ENCODE measurements at places on chromosomes 6 and 20.

DNA sequence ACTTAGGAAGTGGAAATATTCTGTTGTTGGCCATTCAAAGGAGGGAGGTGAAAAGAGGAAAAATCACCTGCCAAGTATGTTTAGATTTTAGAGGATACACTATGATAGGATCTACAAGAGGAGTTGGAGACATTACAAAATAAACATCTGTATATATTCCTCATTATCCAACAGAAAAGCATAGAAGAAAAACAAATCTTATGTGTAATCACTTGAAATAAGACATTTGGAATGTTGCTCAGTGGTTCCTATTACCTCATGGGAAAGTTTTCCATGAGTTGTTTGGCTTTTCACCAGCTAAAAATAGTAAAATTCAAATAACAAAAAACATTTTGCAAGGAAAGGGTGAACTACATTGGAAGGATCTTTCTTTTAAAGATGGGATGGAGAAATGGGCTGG, 76.7 kb upstream of the CARMIL1 start:
- no peak for DNase-seq

DNA sequence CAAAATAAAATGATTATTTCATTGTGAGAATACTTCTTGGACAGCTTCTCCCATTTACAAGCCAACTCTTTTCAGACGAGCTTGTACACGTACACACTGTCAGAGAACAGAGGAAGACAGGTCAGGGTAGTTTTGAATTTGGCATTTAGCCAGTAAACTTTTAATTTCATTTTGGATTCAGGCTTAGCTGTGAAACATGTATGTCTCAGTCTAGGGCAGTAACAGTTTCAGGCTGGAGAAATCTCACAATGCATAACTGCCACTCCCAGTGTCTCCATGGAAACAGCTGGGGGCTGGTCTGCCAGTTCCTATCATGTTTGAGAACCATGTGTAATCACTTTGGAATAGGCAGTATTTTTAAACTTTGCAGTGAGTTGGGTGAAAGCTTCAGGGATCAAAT, 22.0 kb upstream of the QKI start:
- DNase-seq: no peak

DNA sequence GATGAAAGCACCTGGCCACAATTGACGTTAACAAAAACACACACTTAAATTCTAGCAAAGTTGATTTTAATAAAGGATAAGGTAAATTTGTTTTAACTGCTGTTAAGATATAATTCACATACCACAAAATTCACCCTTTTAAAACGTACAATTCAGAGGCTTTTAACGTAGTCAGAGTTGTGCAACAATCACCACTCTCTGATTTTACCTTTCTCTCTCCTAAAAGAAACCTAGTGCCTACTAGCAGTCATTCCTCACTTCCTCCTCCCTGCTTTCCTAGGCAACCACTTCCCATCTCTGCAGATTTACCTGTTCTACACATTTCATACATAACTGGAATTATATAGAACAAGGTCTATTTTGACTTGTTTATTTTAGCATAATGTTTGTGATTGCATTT, 58.9 kb downstream of the PTPRK start:
- DNase-seq: no peak

DNA sequence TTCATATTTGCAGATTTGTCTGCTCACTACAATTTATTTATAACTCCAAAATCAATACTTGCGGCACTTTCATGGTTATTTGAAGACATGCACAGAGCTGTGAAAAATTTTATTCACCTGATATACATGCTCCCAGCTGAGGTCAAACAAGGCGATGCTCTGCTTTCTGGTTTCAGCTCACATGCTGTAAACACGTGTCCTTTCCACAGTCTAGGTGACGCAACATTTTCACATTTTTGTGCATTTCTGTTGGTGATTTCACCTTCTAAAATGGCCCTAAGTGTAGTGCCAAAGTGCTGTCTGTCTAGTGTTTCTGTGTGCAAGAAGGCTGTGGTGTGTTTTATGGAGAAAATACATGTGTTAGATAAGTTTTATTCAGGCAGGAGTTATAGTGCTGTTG, 650.5 kb downstream of the RNF144B start:
- DNase-seq: no peak

- no peak for DNase-seq
Observed at GRCh38 chr6:130810307-130811030, 16.7 kb upstream of the SMLR1 start.

DNA sequence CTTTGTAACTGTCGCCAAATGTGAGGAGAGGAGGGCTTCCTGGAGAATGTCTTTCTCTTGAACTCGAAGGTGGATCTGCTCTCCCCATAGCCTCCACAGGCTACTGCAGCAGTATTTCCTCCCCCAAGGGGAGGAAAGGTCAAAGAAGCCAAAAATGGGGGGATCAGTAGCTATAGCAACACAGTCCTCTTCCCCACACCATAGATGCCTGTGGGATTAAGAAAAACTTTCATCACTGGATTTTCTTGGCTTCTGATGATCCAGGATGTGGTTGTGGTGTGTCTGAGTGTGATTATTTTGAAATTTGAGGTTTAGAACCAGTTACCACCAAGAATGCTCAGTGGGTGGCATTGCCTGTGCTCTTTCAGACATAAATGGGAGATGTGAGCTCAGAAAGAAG, 140.1 kb upstream of the SPACA1 start:
- DNase-seq: no peak

- no peak for DNase-seq
Observed at GRCh38 chr6:142378138-142378875, 76.5 kb downstream of the ADGRG6 start.

GRCh38 chr6:135600086-135600702, 102.7 kb upstream of the AHI1 start:
- DNase-seq: no peak

- no peak for DNase-seq
Observed at GRCh38 chr6:131096786-131097185, 33.7 kb upstream of the EPB41L2 start.

- DNase-seq: no peak
Observed at GRCh38 chr6:28203201-28203600, 21.9 kb upstream of the ZSCAN9 start.

- no peak for DNase-seq
Observed at GRCh38 chr6:163260111-163260895, 154.2 kb upstream of the QKI start.

DNA sequence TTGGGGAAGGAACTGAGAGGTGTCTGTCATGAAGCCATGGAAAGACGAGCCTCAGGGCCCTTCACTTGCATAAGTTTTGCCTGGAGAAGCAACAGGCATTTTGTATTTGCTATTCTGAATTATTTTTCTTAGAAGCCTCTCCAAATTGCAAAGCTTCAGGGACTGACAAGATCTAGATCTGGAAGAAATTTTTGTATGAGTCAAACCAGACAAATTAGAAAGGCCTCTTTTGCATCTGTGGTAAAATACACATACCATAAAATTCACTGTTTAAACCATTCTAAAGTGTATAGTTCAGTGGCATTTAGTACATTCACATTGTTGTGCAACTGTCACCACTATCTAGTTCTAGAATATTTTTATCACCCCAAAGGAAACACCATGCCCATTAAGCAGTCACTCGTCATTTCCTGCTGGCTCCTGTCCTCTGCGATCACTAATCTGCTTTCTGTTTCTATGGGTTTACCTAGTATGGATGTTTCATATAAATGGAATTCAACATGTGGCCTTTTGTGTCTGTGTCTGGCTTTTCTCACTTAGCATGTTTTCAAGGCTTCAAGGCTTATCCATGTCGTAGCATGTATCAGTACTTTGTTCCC, 269.1 kb downstream of the PHF3 start:
- DNase-seq: no peak

DNA sequence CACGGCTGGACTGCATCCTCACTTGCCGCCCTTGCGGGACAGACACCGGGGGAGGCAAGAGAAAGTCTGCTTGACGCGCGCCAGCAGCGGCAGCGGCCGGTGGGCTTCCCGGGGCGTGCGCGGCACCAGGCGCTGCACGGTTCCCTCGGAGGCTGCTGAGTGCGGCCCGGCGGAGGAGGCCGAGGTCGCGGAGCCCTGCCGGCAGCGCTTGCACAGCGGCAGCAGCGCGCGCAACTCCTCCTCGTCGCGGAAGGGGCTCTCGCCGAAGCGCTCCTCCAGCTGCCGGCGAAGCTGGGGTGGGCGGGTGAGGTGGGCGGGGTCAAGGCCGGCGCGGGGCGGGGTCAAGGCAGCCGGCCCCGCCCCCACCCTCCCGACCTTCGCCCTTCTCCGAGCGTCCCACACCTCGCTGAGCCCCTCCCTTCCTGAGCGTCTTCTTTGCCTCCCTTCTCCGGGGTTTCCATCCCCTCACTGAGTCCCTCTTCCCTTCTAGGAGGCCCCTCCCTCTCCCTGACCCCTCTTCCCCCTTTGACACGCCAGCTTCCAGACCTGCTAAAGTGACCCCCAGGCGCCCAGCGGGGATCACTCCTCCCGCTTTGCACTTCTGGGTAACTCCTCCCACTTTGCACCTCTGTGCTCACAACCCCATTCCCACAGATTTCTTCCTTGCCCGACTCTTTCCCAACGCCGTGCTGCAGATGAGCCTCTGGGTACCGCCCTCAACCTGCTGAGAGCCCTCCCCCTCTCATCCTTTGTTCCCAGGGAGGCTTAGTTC, 8.8 kb downstream of the DUSP15 start:
- DNase-seq: peak; percentile 68

GRCh38 chr6:31042806-31043205, 32.5 kb downstream of the MUC22 start:
- DNase-seq: peak; percentile 11

- no peak for DNase-seq
Observed at GRCh38 chr20:6533761-6534479, 233.6 kb upstream of the BMP2 start.

- DNase-seq: no peak
Observed at GRCh38 chr6:81788748-81789147, 36.3 kb upstream of the TENT5A start.

- DNase-seq: no peak
Observed at GRCh38 chr6:159257846-159258245, 88.6 kb downstream of the FNDC1 start.

- DNase-seq: no peak
Observed at GRCh38 chr20:52724541-52724940, 247.6 kb upstream of the TSHZ2 start.

GRCh38 chr6:144702781-144703180, 417.6 kb downstream of the UTRN start:
- no peak for DNase-seq

- DNase-seq: no peak
Observed at GRCh38 chr6:19298421-19298820, 538.7 kb upstream of the ID4 start.

DNA sequence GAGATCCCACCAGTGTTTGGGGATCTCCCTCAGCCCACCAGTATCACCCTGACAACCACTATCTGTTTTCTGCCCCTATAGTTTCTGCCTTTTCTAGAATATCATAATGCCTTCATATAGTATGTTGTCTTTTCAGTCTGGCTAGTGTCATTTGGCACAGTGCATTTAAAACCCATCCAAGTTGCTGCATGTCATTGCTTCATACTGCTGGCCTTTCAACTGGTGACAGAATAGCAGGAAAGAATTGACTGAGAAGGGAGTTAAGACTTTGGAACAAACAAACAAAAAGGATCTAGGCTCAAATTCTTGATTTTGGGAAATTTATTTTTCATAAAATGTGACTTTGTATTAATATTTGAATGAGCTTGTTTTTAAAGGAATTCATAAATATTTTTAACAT, 4.5 kb downstream of the LMBRD1 start:
- DNase-seq: no peak

GRCh38 chr6:51926125-51926524, 161.3 kb downstream of the PKHD1 start:
- DNase-seq: no peak

GRCh38 chr20:1296922-1297321, 30.8 kb downstream of the SNPH start:
- DNase-seq: no peak

DNA sequence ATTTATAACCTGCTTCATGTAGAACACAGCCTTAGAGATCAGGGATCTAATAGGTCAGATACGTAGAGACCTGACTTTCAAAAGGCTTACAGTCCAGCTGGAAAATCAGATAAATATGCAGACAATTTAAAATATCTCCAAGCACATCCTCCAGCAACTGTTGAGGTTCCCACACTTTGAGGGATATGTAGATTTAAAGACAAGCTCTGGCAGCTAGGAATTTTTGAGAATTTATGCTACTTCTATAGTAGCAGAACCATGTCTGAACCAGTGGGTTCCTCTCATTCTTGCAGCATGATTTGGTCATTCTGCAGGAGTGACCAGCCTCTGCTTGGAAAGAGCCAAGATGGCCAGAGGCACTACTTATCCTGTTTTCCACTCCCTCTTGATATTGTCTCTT, 60.5 kb downstream of the CYB5R4 start:
- DNase-seq: no peak

- DNase-seq: no peak
Observed at GRCh38 chr20:47857569-47858464, 72.5 kb upstream of the SULF2 start.

GRCh38 chr6:73519926-73520687, 725 bp downstream of the EEF1A1 start:
- peak; percentile 86 for DNase-seq

DNA sequence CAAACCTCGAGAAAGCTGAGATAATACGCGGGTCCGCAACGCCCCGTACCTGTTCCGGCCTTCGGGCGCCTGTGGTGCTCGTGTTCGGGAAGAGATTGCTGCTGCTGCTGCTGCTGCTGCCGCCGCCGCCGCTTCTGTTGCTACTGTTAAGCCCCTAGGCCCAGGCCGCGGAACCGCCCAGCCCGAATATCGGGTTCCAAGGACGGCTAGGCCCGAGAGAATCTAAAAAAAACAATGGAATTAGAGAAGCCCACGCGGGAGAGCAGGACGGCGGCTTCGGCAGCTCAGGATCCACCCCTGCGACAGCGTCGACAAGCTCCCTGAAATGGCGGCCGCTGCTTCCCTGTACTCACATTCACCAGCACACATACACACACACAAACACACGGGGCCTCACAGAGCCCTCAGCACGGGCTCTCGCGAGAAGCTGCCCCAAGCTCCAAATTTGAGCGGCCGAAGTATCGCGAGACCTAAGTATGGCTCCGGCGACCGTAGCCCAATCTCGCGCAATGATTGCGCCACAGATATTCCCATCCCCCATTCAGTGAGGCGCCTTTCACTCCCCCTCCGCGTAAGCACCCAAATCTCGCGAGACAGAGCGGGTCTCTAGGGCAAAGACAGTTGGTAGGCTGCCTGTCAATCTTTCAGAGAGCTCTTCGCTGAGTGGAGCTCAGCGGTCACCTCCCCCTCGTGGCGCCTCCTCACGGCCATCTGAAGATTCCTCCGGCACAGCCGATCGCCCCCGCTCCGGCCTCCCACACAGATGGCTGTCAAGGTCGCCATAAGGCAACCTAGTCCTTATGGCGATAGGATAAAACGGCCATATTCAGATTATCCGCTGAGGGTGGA, at the start of gene RBM39:
RBM39 (minus strand) TSS at position 369 of the 849 bp plus-strand sequence. CDS start 1,386 bp downstream, outside the sequence.
- DNase-seq: peak; percentile 98

GRCh38 chr6:45724511-45724910, 291.1 kb downstream of the CLIC5 start:
- DNase-seq: no peak

GRCh38 chr20:2703716-2704475, 11.3 kb downstream of the EBF4 start:
- no peak for DNase-seq

GRCh38 chr20:22339091-22339881, 245.1 kb downstream of the FOXA2 start:
- DNase-seq: no peak

- DNase-seq: no peak
Observed at GRCh38 chr6:41694815-41695526, 40.4 kb downstream of the TFEB start.

All from activated naive CD4-positive, alpha-beta T cell treated with Interleukin-2 at 50 U/mL for 16 hours (primary cell).